Karpas-422 (cell line): ENCODE measurements at places on chromosomes 12 and 14. TPM values are rescaled to one million over a fixed set of nuclear protein-coding genes. Genes with fewer than 3 reads are reported as not detected.

DNA sequence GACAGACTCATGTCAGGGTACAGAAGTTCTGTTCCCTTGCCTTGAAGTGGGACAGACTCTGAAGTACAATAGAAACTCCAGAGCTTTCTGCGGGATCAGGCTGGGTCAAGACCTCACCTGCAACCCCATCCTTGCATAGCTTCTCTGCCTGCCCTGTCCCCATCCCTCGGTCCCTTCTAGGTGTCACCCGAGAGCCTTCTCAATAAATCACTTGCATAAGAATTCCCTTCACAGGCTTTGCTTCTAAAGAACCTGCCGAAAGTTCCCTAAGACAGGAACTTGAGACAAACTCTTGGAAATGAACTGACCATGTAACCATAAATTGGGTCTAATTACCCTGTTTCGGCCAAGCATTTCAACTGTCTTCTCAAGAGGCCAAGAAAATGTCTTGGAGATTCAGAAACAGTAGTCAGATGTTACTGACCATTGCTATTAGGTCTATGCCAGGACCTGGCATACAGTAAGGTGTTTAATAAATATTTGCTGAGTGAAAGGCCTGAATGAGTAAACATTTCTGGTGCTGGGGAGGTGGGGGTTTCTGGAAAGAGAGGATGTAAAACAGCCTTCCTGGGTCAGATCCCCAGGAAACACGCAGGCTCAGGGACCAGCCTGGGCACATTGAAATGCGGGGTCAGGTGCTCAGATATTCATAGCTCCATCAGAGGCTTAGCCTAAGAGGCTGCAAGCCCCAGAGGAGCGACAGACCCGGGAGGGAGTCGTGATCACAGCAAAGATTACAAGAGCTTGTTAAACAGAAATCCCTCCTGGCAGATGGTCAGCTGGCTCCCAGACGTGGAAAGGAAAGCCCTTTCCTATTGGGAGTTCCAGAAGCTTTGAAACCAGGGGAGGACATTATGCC lies 226.2 kb upstream of the LHX5 start:
- no peaks in the 10 kb centered on the region for H3K36me3 ChIP-seq
- H3K4me3 ChIP-seq = no peak overlapping the region
- DNase-seq = no peak
- H3K27me3 ChIP-seq = no peaks in the 10 kb centered on the region
- no peaks in the 10 kb centered on the region for H3K4me1 ChIP-seq

Gene PLD4
- total RNA-seq = 146 and 265 TPM in 2 replicates

Gene SDR9C7
- not detected in 2 replicates for total RNA-seq

DNA sequence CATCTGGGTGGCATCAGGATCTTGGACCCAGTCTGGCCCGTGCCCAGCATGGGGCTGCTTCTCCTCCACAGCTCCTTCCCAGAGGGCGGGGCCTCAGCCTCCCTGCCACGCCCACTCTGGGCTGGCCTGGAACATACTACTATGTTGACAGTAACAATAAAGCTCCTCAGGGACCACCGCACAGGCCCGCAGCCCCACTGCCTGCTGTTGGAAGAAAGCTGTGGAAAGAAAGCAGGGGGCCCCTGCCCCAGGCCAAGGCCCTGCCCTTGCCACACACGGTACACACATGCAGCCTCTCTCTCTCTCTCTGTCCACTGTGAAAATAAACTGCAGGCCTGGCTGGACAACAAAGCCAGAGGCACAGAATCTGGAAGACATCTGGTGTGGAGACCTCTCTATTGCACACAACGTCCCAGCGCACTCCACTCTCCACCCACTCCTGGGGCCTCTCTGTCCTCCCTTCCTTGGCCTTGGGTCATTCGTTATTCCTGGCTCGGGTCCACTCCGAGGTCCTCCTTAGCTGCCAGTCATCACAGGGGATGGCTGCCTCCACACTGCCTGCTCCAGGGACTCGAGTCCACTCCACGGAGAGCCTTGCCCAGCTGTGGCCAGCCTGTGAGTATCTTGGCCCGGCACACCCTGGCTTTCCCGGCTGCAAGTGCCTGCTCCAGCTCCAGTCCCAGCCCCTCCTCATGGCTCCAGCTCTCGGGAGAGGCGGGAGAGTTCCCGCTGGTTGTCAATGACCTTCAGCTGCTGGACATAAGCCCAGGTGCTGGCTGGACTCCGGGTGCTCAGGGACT lies 11.8 kb upstream of the ENDOU start:
- DNase-seq = no peak
- H3K27ac ChIP-seq = no peak overlapping the region
- H3K36me3 ChIP-seq = no peaks in the 10 kb centered on the region
- H3K27me3 ChIP-seq = no peaks in the 10 kb centered on the region
- no peak overlapping the region for H3K4me3 ChIP-seq
- peaks cover 61% of the 10 kb centered on the region for H3K4me1 ChIP-seq

DNA sequence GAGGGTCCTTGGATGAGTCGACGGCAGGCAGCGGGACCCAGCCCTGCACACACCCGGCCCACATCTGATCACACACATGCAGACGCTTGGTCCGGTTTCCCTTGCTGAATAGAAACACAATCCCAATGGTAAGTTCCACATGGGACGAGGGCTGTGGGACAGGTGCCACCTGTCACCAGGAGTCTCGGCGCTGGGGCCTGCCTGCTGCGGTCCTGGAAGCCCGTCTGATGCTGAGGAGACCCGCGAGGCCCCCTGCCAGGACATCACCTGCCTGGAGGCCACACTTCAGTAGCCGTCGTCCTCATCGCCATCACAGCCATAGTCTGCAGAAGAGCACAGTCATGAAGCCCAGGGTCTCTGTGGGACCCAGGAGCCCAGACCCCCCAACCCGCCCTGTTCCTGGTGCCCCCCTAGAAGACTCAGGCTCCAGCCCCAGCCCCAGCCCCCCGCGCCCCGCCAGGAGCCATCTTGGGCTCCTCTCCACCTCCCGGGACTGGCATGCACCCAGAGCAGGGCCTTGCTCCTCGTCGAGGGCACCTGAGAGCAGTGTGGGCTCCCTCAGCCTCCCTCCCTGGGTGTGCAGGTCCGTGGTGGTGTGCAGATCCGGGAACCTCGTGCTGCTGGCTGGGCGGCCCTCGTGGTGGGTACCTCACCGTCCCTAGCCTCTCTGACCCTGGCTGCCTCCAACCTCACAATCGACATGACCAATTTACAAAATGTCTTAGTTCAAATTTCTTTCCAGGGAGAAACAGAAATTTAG lies 29.3 kb upstream of the NUDT14 start:
- H3K4me1 ChIP-seq = no peaks in the 10 kb centered on the region
- no peaks in the 10 kb centered on the region for H3K36me3 ChIP-seq
- no peak for DNase-seq
- no peaks in the 10 kb centered on the region for H3K27me3 ChIP-seq
- H3K4me3 ChIP-seq = no peak overlapping the region
- H3K27ac ChIP-seq = no peak overlapping the region

DNA sequence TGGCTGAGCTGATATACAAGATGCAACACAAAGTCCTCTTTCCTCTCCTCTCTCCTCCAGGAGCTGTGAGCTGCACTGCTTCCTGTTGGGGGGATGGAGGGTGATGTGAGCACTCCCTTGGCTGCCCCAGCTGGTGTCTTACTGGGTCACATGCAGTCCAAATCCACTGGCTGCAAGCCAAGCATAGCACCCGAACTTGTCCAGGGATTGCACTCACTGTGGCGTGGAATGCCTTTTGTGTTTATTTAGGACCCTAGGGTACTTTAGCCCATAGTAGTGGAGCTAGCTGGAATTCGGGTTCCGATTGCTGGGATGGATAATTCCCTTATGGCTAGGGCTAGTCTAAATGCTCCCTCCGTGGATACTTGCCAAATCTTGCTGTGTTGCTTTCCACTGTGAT lies 424.9 kb upstream of the SYT1 start:
- H3K4me3 ChIP-seq = no peak overlapping the region
- no peak overlapping the region for H3K27ac ChIP-seq
- no peaks in the 10 kb centered on the region for H3K36me3 ChIP-seq
- H3K4me1 ChIP-seq = no peaks in the 10 kb centered on the region
- H3K27me3 ChIP-seq = no peaks in the 10 kb centered on the region

GRCh38 chr12:41234692-41235091 lies 46.6 kb downstream of the PDZRN4 start:
- H3K27me3 ChIP-seq = no peaks in the 10 kb centered on the region
- H3K36me3 ChIP-seq = no peaks in the 10 kb centered on the region
- H3K4me3 ChIP-seq = no peak overlapping the region
- H3K27ac ChIP-seq = peak overlapping the region; percentile 37
- peaks cover 58% of the 10 kb centered on the region for H3K4me1 ChIP-seq

DNA sequence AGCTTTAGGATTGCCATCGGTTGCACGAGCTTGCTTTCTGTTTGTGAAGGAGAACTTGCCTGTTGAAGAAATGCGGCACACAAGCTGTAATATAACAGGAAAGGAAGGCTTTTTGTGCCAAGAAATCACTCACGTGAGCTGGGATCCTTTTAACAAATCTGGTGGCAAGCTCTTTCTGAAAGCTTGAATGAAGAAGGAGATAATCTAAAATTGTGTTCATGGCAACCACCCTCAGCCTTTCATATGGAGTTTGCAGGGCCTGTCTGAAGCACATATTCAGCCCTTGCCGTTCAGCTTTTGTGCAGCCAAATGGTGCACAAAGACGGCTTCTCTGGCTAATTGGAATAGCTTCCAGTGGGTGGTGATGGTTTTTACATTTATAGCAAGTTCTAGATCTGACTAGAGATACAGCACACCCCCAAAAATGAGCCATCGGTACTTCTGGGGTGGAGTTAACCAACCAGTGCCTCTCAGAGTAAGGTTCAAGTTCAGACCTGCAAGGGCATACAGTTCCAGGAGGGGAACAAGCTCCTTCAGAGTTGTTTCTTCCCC lies 107.4 kb downstream of the AEBP2 start:
- H3K4me3 ChIP-seq = no peak overlapping the region
- no peaks in the 10 kb centered on the region for H3K27me3 ChIP-seq
- no peak overlapping the region for H3K27ac ChIP-seq
- no peak for DNase-seq
- H3K36me3 ChIP-seq = no peaks in the 10 kb centered on the region
- H3K4me1 ChIP-seq = no peaks in the 10 kb centered on the region

Gene RTL1
- total RNA-seq = 0.11 TPM in 1 of 2 replicates, not detected in the other

DNA sequence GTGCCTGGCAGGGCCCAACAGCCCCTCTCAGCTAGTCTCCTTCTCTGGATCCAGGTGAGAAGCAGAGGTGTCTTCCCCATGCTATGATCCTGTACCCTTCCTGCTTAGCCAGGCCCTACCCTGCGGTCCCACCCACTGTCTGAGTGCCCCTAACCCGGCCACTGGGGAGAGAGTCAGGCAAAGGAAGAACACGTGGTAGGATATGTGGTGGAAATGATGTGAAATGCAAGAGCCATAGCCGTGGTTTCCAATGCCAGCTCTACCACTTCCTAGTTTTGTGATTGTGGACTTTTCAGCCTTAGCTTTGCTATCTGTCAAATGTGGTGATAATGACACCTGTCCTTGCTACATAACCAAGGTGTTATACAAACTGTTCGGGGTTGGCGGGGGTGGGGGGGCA lies 15.8 kb downstream of the KRT2 start:
- H3K27ac ChIP-seq = no peak overlapping the region
- H3K27me3 ChIP-seq = no peaks in the 10 kb centered on the region; the same call in 1 of the 2 replicates
- H3K36me3 ChIP-seq = no peaks in the 10 kb centered on the region
- H3K4me1 ChIP-seq = no peaks in the 10 kb centered on the region
- DNase-seq = no peak

Gene GPRC5D
- not detected in 2 replicates for total RNA-seq

Gene ESRRB
- 0.25 TPM in 1 of 2 replicates, not detected in the other for total RNA-seq

DNA sequence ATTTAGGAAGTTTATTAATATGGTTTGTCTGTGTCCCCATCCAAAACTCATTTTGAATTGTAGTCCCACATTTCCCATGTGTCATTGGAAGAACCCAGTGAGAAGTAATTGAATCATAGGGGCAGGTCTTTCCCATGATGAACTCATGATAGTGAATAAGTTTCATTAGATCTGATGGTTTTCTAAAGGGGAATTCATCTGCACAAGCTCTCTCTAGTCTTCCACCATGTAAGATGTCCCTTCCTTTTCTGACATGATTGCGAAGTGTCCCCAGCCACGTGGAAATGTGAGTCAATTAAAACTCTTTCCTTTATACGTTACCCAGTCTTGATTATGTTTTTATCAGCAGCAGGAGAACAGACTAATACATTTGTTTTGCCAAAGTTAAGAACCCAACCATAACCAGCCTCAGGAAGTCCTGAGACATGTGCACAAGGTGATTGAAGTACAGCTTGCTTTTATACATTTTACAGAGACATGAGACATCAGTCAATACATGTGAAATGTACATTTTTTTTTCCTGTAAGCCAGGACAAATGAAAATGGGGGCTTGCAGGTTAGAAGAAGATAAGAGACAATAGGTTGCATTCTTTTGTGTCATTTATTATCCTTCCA lies 1136.7 kb downstream of the TMEM121 start:
- no peaks in the 10 kb centered on the region for H3K4me1 ChIP-seq
- H3K27me3 ChIP-seq = no peaks in the 10 kb centered on the region
- H3K4me3 ChIP-seq = no peak overlapping the region
- no peak overlapping the region for H3K27ac ChIP-seq
- H3K36me3 ChIP-seq = no peaks in the 10 kb centered on the region

- no peak overlapping the region for H3K27ac ChIP-seq
- DNase-seq = no peak
- H3K36me3 ChIP-seq = no peaks in the 10 kb centered on the region
- no peaks in the 10 kb centered on the region for H3K4me1 ChIP-seq
- H3K27me3 ChIP-seq = no peaks in the 10 kb centered on the region
Observed at GRCh38 chr12:107660235-107660634, 25.4 kb upstream of the PWP1 start.

GRCh38 chr12:55915482-55915859 lies 12.2 kb downstream of the PYM1 start:
- H3K4me1 ChIP-seq = no peaks in the 10 kb centered on the region
- H3K27ac ChIP-seq = no peak overlapping the region
- no peaks in the 10 kb centered on the region for H3K27me3 ChIP-seq
- no peak overlapping the region for H3K4me3 ChIP-seq
- peaks cover 18% of the 10 kb centered on the region; the same call in 1 of the 2 replicates for H3K36me3 ChIP-seq
- DNase-seq = no peak

- no peaks in the 10 kb centered on the region for H3K36me3 ChIP-seq
- no peaks in the 10 kb centered on the region for H3K27me3 ChIP-seq
- H3K27ac ChIP-seq = no peak overlapping the region
- no peak overlapping the region for H3K4me3 ChIP-seq
- DNase-seq = peak; percentile 86
Observed at GRCh38 chr12:2291182-2291832, 238.5 kb downstream of the CACNA1C start.

Gene MEG3
- not detected in 2 replicates for total RNA-seq

Gene CRACR2A
- 22.3 and 29.3 TPM in 2 replicates for total RNA-seq

Gene COCH
- 26.5 and 33.7 TPM in 2 replicates for total RNA-seq

- no peaks in the 10 kb centered on the region for H3K27me3 ChIP-seq
- no peaks in the 10 kb centered on the region for H3K4me1 ChIP-seq
- DNase-seq = no peak
- H3K27ac ChIP-seq = no peak overlapping the region
- peaks cover 30% of the 10 kb centered on the region for H3K36me3 ChIP-seq
- H3K4me3 ChIP-seq = no peak overlapping the region
Observed at GRCh38 chr12:2823483-2823882, 11.0 kb downstream of the ITFG2 start.

DNA sequence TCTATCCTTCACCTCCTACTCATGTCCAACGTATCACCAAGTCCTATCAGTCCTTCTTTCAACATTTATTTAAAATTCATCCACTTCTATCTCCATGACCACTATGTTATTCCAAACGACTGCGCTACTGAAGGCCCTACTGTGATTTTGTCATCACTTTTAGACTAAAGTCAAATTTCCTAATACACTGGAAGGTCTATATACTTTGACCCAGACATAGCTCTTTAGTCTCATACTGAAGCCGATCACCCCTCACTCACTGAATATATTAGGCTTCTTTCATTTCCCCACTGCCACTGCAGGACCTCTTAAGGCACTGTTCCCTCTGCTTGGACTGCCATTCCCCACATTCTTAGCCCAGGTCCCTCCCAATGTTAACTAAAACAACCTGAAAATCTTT lies 25.6 kb downstream of the SLC38A4 start:
- no peak overlapping the region for H3K4me3 ChIP-seq
- H3K27ac ChIP-seq = no peak overlapping the region
- no peak for DNase-seq
- H3K36me3 ChIP-seq = no peaks in the 10 kb centered on the region
- no peaks in the 10 kb centered on the region for H3K27me3 ChIP-seq
